Islet precursor cell (in vitro differentiated cells): ENCODE measurements at places on chromosomes 2 and 18.
A peak's percentile ranks its signal among the peaks of the same experiment; 100 is the strongest.

GRCh38 chr18:3056311-3056710, 43.4 kb upstream of the LPIN2 start:
- peak; percentile 26 for DNase-seq

DNA sequence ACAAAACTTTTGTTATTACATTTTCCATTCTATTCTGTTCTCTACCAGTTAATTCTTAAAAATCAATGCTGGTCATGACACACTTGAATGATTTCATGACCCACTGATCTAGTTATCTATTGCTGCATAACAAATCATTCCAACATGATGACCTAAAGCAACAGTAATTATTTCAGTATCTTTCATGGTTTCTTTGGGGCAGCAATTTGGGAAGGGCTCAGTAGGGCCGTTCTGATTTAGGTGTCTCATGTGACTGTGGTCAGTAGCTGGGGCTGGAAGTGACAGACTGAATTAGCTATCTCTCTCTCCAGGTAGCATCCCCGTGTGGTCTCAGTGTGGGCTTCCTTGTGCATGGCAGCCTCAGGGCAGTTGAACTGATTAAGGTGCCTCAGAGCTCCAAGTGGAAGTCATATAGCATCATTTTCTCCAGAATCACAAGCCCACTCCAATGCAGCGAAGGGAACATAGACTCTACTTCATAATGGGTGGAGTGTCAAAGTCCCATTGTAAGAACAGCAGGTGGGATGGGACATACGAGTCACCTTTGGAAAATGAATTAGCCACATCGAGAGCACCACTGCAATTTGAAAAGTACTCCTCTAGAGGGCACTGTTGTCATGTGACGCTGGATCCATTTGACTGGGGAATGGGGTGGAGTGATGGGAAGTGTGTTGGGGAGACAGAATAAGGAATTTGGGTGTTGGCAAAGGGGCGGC, 39.1 kb upstream of the FAM136A start:
- peak; percentile 69 for DNase-seq

GRCh38 chr2:73823916-73824523, 4.7 kb upstream of the STAMBP start:
- no peak for DNase-seq

DNA sequence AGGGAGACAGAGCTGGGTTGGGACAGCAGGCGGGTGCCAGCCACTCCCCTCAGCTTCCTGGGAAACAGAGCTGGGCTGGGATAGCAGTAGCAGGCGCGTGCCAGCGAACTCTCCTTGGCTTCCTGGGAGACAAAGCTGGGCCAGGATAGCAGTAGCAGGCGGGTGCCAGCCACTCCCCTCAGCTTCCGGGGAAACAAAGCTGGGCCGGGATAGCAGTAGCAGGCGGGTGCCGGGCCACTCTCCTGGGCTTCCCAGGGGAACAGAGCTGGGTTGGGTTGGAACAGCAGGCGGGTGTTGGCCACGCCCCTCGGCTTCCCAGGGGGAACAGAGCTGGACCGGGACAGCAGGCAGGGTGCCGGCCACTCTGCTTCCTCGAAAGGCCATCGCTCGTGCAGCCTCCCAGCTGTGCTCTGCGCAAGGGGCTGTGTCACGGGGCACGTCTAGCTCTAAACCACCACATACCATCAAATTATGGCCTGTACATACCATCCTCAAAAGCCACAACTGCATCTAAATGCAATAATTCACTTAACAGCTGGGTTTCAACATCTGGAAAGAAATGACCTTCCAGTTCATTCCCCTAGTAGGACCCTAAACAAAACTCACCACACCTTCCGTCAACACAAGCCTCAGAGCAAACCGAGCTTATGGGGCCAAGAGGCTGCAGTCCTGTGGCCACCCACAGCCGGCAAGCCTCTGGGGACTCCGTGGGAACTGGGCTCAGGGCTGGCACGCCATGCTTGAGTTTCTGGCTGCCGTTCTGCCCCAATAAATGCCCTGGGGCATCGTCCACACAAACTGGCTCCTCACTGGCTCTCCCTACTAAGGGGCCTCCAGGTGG, 228.3 kb downstream of the TWIST2 start:
- DNase-seq = no peak

DNA sequence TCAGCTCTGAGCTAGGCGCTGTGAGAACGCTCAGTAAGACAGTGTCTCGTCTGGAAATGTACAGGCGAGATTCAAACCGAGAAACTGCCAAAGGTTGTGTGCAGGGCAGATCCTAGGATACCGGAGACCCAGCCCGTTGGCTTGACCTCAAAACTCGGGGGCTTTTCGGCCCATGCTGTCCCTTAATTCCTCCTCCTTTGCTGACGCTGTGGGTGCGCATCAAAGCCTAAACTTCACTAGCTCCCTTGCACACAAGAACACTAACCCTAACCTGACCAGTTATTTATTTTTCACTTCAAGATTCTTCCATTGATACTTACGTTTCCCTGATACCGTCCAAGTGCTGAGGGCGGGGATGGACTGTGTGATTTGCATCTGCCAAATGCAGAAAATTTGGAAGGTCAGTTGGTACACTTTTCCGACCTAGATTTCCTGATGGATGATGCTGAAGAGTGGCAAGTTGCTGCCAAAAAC, 1.0 kb upstream of the AAK1 start:
- DNase-seq = no peak

- no peak for DNase-seq
Measured at GRCh38 chr18:70645971-70646370, 357.1 kb downstream of the SOCS6 start.

GRCh38 chr2:134148843-134149472, 104.9 kb upstream of the MGAT5 start:
- no peak for DNase-seq

- no peak for DNase-seq
Measured at GRCh38 chr2:230986520-230987136, 9.3 kb upstream of the SPATA3 start.

- DNase-seq = peak; percentile 31
Measured at GRCh38 chr2:236833501-236834073, 252.1 kb upstream of the COPS8 start.

DNA sequence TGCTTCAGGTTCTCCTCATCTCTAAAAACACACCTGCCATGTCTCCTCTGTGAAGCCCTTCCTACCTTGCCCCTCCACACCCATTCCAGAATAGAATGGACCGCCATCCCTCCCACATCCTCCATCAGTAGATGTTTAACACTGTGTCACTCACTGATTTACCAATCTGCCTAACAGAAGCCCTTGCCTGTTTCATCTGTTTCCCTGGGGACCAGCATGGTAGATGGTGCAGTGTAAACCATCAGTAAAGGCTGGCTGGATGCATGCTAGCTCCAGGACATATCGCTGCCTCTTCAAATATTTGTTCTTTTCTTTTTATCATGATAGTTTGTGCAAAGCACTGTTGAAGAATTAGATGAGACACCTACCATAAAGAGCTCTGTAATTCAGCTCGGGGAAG, 271.4 kb downstream of the PIEZO2 start:
- DNase-seq = no peak

DNA sequence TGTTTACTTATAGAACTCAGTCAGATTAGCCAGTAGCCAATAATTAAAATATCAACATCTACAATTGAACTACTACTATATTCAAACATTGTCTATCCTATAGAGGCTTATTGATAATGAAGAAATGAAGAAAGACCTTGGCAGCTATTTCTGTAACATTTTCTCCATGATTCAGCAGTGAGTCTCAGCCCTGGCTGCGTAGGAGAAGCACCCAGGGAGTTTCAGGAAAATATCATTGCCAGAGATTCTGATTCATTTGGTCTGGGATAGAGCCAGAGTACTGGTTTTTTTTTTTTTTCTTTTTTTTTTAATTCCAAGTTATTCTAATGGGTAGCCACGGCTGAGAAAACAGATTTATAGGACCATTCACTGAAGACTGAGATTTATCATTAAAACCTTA, 404.8 kb downstream of the TXNL1 start:
- DNase-seq = no peak

DNA sequence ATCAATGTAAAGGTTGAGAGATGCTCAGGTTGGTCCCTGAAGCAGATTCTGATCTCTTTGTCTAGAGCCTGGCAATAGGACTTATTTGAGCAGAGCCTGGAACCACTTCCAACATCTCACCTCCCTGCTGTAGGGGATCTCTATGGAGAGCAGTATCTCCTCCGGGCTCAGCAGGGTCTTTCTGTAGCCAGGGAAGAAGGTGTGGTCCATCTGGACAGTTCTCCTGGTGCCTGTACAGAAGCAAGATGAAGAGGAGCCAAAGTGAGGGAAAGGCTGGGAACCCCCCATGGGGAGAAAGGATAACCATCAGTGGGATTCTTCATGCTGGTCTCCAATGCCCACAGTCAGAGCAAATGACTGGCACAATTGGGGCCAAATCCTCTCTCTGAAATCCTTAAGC, 34.8 kb downstream of the XDH start:
- DNase-seq = no peak

- no peak for DNase-seq
Measured at GRCh38 chr18:70200286-70200685, 5.2 kb downstream of the RTTN start.

DNA sequence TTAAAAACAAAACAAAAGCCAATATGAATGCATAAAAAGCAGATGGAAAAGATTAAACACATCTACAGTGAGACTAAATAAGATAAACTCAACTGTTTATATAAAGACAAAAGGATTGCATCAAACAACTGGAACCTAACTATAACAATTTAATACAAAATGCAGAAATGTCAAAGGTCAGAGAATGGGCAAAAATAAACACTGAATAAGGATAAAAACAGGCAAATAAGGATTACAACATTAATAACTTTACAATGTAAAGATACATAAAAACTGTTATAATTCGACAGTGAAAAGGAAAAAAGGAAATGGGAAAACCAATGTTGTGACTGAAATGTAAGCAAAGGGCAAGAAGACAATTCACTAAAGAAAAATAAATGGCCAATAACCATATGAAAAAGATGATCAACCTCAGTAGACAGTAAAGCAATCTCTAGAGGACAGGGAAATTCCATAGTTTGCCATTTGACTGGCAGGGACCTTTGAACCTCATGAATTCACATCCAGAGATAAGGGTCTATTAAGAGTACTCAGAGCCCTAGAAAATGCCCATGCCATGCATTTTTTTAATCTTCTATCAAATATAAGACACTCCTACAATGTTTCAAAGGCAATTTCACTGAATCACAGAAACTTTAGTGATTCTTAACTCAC, 83.7 kb downstream of the TMEM131 start:
- DNase-seq = no peak

DNA sequence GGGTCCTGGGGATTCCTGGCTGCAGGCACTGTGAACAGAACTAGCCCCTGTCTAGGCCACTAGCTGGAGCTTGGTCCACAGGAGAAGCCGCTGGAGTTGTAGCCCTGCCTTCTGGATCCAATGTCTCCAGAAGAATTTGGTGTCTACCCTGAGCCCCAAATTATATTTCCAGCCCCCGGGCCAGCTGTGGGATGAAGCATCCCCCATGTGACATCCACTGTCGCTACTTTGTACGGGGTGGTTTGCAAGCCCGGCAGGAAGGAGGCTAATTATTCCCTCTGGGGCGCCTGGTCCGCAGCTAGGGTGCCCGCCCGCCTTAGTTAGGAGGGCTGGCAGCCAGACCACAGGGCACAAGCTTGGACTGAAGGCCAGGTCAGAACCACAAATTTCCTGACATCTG, 106.5 kb downstream of the SMAD7 start:
- DNase-seq = no peak

GRCh38 chr18:39724652-39725051, 2159.1 kb upstream of the CELF4 start:
- DNase-seq = no peak

DNA sequence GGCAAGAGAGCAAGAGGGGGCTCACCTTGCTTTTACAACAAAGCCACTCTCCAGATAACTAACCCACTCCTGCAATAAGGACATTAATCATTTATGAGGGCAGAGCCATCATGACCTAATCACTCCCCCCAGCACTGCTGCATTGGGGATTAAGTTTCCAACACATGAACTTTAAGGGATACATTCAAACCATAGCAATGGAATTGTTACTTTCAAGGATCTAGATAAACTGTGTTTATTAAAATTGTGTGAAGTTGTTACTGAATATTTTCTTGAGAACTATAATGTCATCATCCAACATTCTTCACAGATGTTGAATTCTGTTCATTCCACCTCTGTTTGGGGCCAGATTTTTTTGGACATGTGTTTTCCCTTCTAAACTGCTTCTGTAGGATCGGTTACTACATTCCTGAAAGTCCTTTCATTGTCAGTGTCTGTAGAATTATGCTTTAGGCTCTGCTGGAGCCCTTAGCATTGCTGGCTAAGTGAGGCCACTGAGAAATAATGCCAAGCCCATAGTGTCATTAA, 50.4 kb downstream of the SPATS2L start:
- peak; percentile 74 for DNase-seq

DNA sequence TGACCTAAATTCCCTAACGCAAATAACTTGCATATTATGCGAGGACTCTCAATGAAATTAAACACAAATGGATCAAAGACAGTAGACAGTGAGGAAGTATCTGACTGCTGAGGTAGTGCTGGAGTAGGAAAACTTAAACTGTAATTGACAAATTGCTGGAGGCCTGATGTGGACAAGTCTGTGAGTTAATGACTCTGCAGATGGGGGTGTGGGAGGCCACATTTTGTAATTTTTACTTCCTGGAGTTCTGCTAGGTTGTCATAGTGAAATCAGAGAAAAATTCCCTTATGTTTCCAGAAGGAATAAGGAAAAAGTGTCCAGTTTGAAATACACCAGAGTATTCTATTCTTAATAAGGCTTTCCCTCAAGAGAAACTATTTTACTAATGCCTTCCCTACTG, 333.0 kb upstream of the CNTNAP5 start:
- no peak for DNase-seq

DNA sequence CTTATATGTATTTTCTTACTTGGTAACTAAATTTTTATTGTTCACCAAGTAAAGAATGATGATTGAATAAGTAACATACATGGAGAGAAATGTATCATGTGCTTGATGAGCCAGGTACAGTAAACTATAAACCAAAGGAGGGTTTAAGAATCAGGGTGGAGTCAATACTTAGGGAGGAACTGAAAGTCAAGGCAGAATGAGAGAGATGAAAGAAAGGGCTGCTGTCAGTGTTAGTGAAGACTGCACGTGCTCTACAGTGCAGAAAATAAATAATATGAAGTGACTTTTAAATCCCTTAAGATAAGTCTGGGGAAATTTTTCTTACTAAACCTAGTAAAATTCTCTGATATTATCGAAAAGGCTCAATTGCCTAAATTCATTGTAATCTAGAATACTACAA, 986.0 kb downstream of the DSC3 start:
- no peak for DNase-seq
